ENCODE measurements at places on chromosomes 13 and 19.

DNA sequence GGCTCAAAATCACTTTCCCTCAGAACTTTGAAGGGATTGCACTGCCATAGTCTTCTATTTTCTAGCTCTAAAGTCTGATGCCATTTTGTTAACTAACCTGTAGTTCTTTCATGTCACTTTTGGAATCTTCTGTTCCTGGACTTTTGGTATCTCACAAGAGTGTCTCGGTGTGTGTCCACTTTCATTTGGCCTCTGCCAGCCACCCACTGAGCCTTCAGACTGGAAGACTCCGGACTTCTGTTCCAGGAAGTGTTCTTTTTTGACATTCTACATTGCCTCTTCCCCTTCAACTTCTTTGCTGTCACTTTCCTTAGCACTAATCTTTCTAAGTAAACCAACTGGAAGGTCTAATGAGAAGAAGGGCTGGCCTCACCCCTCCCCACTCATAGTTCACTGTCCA lies 25.0 kb upstream of the LAMP1 start:
- no peaks in the 10 kb centered on the region for H3K4me1 ChIP-seq
- DNase-seq: no peak
- no peaks in the 10 kb centered on the region for H3K27me3 ChIP-seq
- no peak overlapping the region for H3K27ac ChIP-seq
- no peaks in the 10 kb centered on the region for H3K36me3 ChIP-seq

DNA sequence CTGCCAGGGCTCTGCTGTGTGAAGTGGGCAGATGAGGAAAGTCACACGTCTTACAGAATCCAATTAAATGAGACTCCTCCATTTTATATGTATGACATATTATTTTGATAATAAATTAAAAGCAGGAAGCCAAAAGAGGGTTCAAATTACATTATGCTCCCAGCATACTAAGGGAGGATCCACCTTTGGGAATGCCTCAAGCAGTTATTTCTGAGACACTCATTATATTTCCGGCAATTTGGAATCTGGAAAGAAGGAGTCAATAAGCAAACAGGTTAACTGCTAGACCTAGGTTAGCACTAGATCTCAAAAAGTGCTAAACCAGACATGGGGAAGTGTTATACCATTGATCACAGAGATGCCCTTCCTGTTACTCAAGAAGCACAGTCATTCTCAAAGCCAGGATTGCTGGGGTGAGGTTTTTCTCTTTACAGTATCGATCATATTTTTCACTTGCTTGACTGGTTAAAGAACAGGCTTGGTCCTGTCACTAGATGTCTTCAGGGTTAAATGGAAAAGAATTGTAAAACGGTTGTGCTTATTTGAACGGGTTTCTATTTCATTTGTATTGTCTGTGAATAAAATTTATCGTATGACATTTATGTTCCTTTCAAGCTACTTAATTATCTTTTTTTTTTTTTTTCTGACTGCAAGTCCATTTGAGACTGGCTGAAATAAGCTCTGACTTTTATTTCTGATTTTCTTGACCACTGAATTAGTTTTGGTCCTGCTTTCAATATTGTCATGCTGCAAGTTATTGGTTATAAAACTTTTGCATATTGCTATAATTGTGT lies 523.2 kb downstream of the KLF12 start:
- H3K27me3 ChIP-seq: no peaks in the 10 kb centered on the region
- peaks cover 2% of the 10 kb centered on the region for H3K36me3 ChIP-seq
- H3K27ac ChIP-seq: no peak overlapping the region
- no peaks in the 10 kb centered on the region for H3K4me1 ChIP-seq

GRCh38 chr19:1252821-1253513 lies 4.6 kb downstream of the MIDN start:
- DNase-seq: peak; percentile 80
- H3K4me1 ChIP-seq: peaks cover 21% of the 10 kb centered on the region
- H3K4me3 ChIP-seq: peak overlapping the region; percentile 94
- H3K27me3 ChIP-seq: no peaks in the 10 kb centered on the region

- DNase-seq: no peak
- H3K27ac ChIP-seq: peak overlapping the region; percentile 97
- H3K4me3 ChIP-seq: no peak overlapping the region
- peaks cover 88% of the 10 kb centered on the region for H3K4me1 ChIP-seq
- peaks cover 23% of the 10 kb centered on the region for H3K36me3 ChIP-seq
- H3K27me3 ChIP-seq: no peaks in the 10 kb centered on the region
Measured at GRCh38 chr13:99285432-99286182, 21.6 kb downstream of the GPR183 start.

DNA sequence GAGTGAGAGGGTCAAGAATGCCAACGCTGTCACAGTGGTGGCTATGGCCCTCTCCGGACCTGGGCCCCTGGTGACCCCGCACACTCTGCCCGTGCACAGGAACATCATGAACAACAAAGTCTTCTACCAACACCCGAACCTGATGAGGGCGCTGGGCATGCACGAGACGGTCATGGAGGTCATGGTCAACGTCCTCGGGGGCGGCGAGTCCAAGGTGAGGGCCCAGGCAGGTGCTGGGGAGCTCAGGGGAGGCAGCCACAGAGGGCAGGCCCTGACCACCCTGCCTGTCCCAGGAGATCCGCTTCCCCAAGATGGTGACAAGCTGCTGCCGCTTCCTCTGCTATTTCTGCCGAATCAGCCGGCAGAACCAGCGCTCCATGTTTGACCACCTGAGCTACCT lies 62.6 kb downstream of the RYR1 start:
- H3K4me1 ChIP-seq: peaks cover 5% of the 10 kb centered on the region
- H3K36me3 ChIP-seq: no peaks in the 10 kb centered on the region
- no peak overlapping the region for H3K27ac ChIP-seq

- H3K27me3 ChIP-seq: no peaks in the 10 kb centered on the region
- no peaks in the 10 kb centered on the region for H3K4me1 ChIP-seq
- no peak for DNase-seq
Measured at GRCh38 chr13:81596224-81596753, 1255.4 kb upstream of the SPRY2 start.
